ENCODE measurements at places on chromosomes 7 and 10.
A peak's percentile ranks its signal among the peaks of the same experiment; 100 is the strongest.

GRCh38 chr7:21926448-21926847, 19.3 kb downstream of the CDCA7L start:
- no peak for DNase-seq

- no peak for DNase-seq
These were observed 47.1 kb upstream of the UCN3 start for GRCh38 chr10:5317547-5318107.

- DNase-seq = no peak
These were observed 16.1 kb downstream of the EFCAB10 start for GRCh38 chr7:105565190-105565589.

DNA sequence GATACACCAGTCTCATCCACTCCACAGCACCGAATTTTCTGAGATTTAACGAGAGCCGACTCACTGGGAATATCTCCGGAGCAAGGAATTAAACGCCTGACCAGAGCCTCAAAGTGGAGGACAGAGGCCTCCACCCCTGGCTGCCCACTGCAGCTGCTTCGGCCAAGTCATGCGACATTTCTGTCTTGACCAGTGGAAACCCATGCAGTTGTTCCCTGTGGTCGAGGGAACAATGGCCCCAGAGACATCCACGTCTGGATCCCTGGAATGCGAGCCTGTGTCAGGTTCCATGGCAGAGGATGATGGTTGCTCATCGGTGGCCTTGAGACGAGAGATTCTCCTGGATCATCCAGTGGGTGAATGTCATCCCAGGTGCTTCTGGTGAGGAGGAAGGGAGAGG, 65.7 kb upstream of the INSIG1 start:
- no peak for DNase-seq

DNA sequence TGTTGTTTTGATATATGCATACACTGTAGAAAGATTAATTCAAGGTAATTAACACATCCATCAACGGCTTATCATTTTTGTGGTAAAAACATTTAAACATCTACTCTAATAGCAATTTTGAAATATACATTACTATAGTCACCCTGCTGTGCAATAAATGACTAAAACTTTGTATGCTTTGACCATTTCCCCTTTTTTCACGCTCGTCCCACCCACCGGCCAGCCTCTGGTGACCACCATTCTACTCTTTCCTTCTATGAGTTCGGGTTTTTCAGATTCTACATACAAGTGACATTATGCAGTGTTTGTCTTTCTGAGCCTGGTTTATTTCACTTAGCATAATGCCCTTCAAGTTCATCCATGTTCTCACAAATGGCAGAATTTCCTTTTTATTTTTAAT, 21.3 kb downstream of the CYCS start:
- DNase-seq = no peak

DNA sequence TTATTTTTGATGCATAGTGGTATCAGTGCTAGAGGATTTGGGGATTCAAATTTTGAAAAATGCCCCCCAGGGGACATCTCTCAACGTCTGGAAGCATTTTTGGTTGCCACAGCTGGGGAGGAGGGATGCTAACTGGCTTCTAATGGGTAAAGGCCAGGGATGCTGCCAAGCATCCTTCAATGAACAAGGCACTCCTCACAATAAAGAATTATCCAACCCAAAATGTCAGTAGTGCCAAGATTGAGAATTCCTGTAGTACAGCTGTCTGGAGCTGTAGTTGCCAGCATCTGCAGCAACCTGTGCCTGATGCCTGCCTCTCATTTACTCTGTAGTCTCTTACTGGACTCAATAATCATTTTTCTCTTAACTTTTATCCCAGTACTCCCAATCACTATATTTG, 53.5 kb downstream of the SEPTIN7 start:
- peak; percentile 14 for DNase-seq

- no peak for DNase-seq
These were observed 141.3 kb upstream of the ZNF438 start for GRCh38 chr10:31172925-31173324.

- DNase-seq = no peak
These were observed 21.1 kb downstream of the PLAU start for GRCh38 chr10:73931767-73932619.

- peak; percentile 75 for DNase-seq
These were observed 194.4 kb upstream of the IMMP2L start for GRCh38 chr7:111756687-111757178.

DNA sequence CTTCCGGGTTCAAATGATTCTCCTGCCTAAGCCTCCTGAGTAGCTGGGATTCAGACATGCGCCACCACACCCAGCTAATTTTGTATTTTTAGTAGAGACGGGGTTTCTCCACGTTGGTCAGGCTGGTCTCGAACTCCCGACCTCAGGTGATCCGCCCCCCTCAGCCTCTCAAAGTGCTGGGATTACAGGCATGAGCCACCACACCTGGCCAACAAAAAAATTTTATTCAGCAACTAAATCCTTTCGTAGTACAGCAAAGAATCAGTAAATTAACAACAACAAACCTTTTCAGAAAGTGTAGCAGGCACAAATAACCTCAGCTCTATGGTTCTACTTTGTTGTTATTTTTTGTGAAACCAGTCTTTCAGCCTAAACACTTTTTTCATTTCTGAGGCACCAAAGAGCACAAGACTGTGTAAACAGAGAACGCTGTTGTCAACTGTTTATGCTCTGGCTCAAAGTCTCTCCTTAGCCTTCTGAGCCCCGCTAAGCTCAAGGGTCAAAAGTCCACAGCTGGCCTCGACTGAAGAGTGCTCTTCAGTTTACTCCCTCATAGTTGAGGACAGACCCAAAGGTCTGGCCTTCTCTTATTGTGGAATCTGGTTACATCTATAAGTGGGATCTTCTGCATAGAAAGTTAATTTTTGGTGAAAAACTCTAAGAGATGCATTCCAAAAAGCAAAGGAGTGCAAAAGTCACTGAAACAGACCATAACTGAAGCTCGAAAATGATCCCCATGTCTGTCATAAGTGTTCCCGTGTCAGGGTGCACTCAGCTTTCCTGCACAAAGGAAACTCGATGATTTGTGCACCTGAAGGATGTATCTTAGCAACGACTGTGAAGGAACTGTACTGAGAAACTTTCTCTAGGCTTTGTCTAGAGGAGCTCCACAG, 24.6 kb upstream of the DDX50 start:
- no peak for DNase-seq

DNA sequence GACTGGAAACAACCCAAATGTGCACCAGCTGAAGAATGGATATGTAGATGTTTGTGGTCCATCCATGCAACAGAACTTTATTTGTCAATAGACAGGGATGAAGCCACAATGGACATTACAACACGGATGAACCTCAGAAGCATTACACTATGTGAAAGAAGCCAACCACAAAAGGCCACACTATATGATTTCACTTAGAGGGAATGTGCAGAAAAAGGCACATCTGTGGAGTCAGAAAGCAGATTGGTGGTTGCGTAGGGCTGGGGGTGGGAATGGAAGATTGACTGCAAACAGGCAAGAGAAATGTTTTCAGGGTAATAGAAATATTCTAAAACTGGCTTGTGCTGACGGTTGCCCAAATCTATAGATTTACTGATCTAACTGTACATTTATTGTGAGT, 34.3 kb upstream of the WASHC2A start:
- no peak for DNase-seq

- no peak for DNase-seq
These were observed 84.8 kb downstream of the HBP1 start for GRCh38 chr7:107253599-107253998.

DNA sequence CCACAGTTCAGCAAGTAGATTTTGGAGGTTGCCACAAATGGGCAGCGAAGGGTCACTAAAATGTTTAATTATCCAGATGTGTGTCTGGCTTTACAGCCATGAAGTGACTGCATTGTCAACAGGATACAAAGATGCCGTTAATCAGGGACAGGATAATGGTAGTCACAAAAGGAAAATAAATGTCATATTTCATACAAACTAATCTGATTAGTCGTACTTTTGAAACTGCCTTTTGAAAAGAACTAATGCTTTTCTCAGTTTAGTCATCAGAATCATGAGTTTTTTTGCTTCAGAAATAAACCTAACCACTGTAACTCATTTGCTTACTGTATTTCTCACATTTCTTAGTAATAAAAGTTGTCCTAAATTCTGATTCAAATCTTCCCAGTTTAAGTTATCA, 22.2 kb upstream of the WNT16 start:
- DNase-seq = no peak

DNA sequence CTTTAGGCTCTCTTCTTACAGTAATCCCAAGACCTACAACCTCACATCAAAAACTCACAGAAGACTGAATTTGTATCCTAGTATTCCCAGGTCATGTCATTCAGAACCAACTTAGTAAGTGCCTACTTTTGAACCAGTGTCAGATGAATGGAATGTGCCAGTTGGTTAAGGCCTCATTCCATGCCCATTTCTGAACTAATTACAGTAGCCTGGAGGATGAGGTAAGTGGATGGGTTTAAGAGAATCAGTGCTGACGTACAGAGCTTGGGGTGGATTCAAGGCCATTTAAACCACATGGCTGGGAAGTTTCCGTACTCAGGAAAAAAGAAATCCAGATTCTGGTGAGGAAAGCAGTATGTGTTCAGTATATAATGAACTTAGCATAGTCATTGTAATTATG, 21.9 kb upstream of the FOXP2 start:
- no peak for DNase-seq

GRCh38 chr10:1947464-1948003, 210.2 kb upstream of the ADARB2 start:
- DNase-seq = no peak

DNA sequence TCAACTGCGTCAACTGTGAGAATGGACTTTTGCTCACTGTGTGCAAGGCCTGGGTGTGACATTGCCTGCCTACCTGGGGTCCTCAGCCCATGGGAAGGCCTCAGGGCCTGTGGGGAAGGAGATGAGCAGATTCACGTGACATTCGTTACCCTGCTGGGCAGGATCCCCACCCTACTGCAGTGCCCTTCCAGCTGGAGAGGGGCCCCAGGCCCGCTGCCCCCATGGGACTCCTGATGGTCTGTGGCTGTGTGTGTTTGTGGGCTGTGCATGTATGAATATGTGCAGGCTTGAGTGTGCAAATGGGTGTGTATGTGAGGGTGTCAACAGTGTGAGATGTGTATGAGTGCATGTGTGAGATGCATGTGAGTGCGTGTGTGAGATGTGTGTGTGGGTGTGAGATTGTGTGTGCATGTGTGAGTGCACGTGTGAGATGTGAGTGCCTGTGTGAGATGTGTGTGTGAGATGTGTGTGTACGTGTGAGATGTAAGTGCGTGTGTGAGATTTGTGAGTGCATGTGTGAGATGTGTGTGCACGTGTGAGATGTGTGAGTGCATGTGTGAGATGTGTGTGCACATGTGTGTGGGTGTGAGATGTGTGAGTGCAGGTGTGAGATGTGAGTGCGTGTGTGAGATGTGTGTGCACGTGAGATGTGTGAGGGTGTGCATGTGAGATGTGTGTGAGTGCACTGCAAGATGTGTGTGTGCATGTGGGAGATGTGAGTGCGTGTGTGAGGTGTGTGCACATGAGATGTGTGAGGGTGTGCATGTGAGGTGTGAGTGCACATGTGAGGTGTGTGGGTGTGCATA, 29.7 kb downstream of the PPIF start:
- DNase-seq = no peak

DNA sequence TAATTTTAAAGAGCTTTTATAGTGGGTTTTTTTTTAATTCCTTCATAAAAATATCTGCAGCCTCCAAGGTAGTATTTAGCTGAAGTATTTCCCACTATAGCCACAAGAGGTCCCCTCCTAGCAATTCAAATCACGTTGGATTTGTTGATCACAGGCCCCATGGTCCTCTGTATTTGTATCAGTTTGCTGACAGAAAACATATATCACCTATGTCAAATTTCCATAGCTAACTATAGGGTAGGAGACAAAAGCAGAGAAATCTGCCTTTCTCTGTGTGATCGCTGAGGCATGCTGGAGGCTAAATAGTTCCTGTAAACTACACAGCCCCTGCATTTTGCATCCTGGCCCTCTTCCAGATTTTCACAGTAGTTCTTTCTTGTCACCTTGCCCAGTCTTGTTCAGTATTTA, 1.7 kb upstream of the CTNNA3 start:
- no peak for DNase-seq

DNA sequence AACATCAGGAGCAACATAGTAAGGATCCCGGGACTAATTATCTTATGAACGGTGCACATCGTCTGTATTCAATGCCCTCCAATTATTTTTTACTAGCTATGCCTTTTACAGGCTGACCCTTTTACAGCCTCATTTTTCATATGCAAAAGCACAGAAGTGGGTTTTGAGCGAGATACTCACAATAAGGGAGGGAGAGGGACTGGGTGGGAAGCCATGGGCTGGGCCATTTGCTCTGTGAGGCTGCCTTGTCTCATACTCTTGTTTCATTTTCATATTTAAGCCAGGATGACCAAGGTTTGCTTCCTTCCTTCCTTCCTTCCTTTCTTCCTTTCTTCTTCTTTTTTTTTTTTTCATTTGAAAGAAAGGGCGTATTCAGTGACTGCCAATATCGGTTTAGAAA, 259.3 kb downstream of the TRIL start:
- DNase-seq = no peak

- no peak for DNase-seq
These were observed 124.4 kb downstream of the ST7 start for GRCh38 chr7:117077658-117078057.

GRCh38 chr7:47421456-47421855, 160.5 kb downstream of the TNS3 start:
- no peak for DNase-seq

- no peak for DNase-seq
These were observed 171.8 kb downstream of the NXPH1 start for GRCh38 chr7:8605221-8605620.

DNA sequence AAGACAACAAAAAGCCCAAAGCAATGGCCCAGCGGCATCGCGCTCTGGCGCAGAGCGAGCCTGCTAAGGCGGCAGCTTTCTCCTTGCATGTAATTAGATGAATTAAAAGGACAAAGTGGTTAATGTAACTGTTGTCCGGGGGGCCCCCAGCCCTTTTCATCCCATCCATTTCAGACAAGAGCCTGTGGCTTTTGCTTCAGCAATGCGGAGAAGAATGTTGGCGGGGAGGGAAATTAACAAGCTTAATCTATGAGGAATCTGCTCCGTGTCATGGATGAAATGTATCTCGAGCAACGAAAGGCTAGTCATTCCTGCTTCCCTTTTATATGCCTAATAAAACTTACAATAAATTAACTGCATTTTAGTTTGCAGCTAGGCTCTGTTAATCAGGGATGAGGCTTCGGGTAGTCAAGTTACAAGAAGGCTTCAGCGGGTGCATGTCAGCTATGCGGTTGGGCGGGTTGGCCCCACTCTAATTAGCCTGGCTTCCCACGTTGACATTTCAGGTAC, 203.3 kb downstream of the BUB3 start:
- no peak for DNase-seq
